RWPE1 (cell line): ENCODE measurements at places on chromosomes 16 and 17.

DNA sequence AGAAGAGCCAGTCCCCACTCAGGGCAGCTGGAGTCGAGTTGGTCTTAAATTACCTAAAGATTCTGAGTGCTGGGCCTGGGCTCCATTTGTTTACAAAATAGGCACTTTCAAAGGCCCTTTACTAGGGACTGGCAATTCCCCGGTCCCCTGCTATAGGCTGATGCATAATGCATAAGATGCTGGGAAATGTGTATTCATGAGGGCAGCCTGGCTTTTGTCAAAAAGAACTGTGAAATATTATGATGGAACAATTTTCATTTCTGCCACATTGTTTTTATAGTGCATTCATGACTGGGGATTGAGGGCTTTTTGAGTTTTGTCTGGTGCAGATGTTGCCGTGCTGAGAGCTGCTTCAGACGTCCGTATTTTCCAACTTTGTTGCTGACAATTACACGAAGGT lies 617.0 kb upstream of the CDH5 start:
- DNase-seq, result no peak

DNA sequence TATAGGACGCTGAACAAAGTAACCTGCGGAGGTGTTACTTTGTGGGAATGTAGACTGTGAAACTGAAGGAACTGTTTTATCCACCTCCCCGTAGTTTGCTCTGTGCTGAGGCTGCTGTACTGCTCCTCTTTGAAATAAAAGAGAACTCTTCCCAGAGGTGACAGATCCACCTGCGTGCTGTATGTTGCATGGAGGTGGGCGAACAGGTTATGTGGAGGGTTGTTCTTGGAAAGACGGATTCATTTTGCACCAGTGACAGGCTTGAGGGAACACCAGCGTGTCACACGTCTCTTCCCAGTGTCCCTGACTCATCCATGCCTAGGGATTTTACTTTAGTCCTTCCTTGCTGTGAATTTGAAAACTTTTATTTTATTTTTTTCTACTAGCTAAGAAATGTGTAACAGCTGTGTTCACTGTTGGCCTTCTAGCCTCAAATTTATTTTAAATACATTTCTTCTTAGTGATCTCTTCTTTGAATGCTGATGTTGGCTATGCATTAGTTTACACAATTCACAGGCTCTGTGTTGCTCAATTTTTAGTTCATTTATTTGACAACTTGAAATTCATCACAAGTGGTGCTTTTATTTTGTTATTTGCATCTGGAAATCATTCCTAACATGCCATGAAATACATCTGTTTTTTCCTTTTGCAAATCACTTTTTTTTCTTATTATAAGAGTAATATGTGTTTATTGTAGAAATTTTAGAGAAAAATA lies 512.4 kb downstream of the CDH13 start:
- DNase-seq, result no peak

DNA sequence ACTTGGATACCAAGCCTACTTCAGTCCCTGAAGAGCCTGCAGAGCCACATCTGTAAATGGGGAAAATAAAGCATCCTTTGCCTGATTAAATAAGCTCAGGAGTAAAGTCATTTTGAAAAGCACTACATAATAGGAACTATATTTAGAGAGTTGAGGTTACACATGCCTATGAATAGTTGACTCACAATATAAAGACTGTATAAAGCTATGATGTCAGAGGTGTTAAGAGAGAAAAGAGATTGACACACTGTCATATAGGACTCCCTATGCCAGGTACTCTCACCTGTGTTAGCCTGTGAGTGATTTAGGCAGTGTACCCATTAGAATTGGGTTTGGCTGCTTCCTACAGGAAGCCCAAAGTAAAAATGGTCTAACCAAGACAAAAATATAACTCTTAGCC lies 87.7 kb upstream of the CRHR1 start:
- no peak for DNase-seq

DNA sequence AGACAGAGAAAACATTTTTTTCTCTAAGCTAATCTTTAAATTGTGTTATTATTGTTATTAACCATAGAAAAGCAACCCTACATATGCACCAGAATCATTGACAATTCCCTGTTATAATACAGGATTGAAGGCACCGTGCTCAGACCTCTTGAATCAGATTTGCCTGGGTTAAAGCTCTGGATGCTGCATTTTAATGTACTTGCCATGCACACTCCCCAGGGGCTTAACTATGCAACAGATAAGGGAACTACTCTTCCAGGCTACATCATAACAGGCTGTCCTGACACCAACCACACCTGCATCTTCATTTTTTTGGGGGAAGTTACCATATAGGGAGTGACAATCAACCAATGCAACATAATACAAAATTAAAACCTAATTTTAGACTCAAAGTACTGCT lies 1187.6 kb upstream of the CDH8 start:
- DNase-seq, result no peak

DNA sequence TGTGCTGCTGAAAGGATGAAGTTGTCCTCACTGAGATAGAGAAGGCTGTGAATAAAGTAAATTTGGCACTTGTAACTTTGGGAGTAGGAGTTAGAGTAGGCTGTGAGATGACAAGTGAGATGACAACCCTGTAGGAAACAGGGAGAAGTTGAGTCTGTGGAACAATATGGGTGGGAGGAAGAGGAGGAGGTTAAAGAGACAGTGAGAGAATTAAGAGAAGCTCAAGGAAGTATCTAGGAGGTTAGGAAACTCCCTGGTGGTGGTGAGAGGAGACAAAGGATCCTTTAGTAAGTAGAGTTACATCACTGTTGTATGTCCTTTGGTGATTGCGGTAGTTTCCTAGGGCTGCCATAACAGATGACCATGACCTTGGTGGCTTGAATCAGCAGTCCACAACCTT lies 10.7 kb upstream of the HSD17B2 start:
- no peak for DNase-seq

- no peak for DNase-seq
Observed at GRCh38 chr17:79220713-79221291, 146.2 kb downstream of the ENGASE start.
